ENCODE measurements at places on chromosomes 3 and 15. TPM values are rescaled to one million over a fixed set of nuclear protein-coding genes. Genes with fewer than 3 reads are reported as not detected.
A peak's percentile ranks its signal among the peaks of the same experiment; 100 is the strongest.

DNA sequence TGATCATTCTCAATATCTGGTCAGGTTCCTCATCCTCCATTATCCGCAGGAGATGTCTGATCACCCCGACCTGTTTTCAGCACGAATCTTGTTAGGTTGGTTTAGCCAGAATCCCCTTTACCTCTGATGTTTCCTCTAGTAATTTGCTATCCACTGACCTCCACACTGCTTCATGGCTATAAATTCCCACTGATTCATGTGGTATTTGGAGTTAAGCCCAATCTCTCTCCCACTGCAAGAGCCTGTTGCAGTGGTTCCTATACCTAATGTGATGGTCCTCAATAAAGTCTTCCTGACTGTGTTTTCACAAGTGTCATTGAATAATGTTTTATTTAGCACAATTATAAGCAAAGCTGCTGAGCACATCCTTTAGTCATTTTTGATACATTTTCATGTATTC lies 124.8 kb upstream of the CNTN3 start:
- H3K27ac ChIP-seq = no peak overlapping the region
- H3K4me3 ChIP-seq = no peak overlapping the region
- DNase-seq = no peak
- H3K27me3 ChIP-seq = no peaks in the 10 kb centered on the region
- H3K36me3 ChIP-seq = no peaks in the 10 kb centered on the region
- H3K4me1 ChIP-seq = no peaks in the 10 kb centered on the region

DNA sequence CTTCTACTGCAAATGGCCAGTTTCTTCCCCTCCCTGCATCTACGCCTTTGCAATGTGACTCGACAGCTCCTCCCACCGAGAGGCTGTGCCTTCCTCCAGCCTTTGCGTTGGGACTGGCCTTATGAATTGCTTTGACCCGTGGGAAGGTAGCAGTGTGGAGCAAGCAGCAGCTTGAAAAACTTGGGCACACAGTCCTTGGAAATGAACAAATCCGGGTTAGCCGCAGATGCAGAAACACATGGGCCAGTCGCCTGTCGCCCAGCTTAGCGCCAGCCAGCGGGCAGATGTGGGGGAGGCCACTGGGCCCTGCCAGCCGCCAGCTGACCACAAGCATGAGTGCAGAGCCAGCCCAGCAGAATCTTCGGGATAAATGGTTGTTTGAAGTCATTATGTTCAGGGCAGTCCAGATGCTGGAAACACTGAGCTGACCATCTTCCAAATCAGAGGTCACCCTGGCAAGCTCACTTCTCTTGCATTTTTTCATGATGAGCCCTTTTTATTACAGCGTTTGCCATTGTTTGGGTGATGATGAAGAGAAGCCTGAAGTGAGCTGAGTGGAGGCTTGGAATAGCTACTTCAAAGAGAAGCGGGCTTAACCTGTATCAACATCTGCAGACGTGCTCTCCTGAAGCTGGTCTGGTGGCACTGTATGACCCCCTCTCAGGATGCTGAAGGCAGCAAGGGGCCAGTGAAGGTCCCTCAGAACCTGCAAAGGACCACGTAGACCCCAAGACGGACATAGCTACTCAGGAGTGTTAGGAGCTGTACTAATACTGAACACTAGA lies 9.8 kb downstream of the SELENOS start:
- H3K36me3 ChIP-seq = peaks cover 6% of the 10 kb centered on the region
- no peaks in the 10 kb centered on the region for H3K4me1 ChIP-seq
- H3K27ac ChIP-seq = no peak overlapping the region
- H3K27me3 ChIP-seq = no peaks in the 10 kb centered on the region

- H3K4me1 ChIP-seq = no peaks in the 10 kb centered on the region
- no peak for DNase-seq
- H3K36me3 ChIP-seq = peaks cover 37% of the 10 kb centered on the region
- H3K4me3 ChIP-seq = no peak overlapping the region
- no peaks in the 10 kb centered on the region for H3K27me3 ChIP-seq
These were observed 209.9 kb downstream of the ITPR1 start for GRCh38 chr3:4703054-4703480.

DNA sequence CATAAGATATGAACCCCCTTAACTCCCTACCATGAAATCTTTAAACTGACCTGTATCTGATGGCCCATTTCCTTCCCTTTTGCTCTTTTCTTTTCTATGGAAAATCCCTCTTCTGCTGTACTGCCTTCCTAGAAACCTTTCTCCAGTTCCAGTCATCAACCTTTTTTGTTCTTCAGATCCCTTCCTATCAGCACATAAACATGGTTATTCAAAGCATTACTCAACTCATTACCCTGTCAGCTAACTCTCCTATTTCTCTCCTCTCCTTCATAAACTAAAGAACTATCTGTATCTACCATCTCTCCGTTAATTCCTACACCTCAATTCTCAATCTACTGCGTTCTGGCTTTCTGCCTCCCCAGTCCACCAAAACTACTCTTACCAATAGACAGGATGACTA lies 13.0 kb downstream of the TERC start:
- H3K27me3 ChIP-seq = peaks cover 27% of the 10 kb centered on the region
- H3K36me3 ChIP-seq = no peaks in the 10 kb centered on the region
- H3K4me3 ChIP-seq = no peak overlapping the region
- H3K27ac ChIP-seq = no peak overlapping the region
- H3K4me1 ChIP-seq = peaks cover 10% of the 10 kb centered on the region
- no peak for DNase-seq

Gene OXTR
- total RNA-seq = 0.62 TPM

Gene SPINK8
- not detected for total RNA-seq

- H3K27me3 ChIP-seq = no peaks in the 10 kb centered on the region
- peaks cover 11% of the 10 kb centered on the region for H3K36me3 ChIP-seq
- peaks cover 97% of the 10 kb centered on the region for H3K4me1 ChIP-seq
- no peak for DNase-seq
- peak overlapping the region; percentile 92 for H3K27ac ChIP-seq
These were observed 26.7 kb downstream of the TBC1D2B start for GRCh38 chr15:78050826-78051225.

Gene TIMP4
- total RNA-seq = 0.24 TPM

- no peaks in the 10 kb centered on the region for H3K4me1 ChIP-seq
- DNase-seq = no peak
- no peak overlapping the region for H3K27ac ChIP-seq
- H3K4me3 ChIP-seq = no peak overlapping the region
- no peaks in the 10 kb centered on the region for H3K36me3 ChIP-seq
These were observed 193.9 kb downstream of the TLE3 start for GRCh38 chr15:69903470-69904469.

DNA sequence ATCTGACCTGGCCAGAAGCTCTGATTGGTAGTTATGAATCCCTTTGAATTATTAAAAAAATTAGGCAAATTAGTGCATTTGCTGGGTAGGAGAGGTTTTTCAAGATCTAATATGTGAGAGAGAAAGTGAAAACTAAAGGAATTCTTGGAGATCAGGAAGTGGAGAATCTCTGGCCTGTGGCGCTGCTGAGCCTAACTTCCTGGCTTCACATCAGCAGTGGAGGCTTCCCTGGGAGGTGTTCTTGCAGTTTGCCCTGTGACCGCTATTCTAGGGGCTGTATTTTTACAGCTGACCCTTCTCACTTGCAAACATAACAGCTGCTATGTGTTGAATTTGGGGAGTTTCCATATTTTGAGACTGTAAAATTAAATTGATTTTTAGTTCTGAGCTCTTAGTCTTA lies 166.4 kb downstream of the ATG7 start:
- no peak for DNase-seq
- H3K36me3 ChIP-seq = peaks cover 2% of the 10 kb centered on the region
- no peak overlapping the region for H3K27ac ChIP-seq
- H3K4me3 ChIP-seq = no peak overlapping the region
- no peaks in the 10 kb centered on the region for H3K27me3 ChIP-seq
- no peaks in the 10 kb centered on the region for H3K4me1 ChIP-seq

Gene HDC
- 1.7 TPM for total RNA-seq

GRCh38 chr3:127820221-127820825 lies 2.0 kb downstream of the MGLL start:
- H3K36me3 ChIP-seq = no peaks in the 10 kb centered on the region
- peaks cover 55% of the 10 kb centered on the region for H3K27me3 ChIP-seq
- H3K4me1 ChIP-seq = peaks cover 10% of the 10 kb centered on the region

- H3K4me1 ChIP-seq = no peaks in the 10 kb centered on the region
- H3K4me3 ChIP-seq = no peak overlapping the region
- H3K27me3 ChIP-seq = no peaks in the 10 kb centered on the region
- no peak overlapping the region for H3K27ac ChIP-seq
- no peaks in the 10 kb centered on the region for H3K36me3 ChIP-seq
- DNase-seq = no peak
These were observed 461.4 kb upstream of the ONECUT1 start for GRCh38 chr15:53251523-53251922.

Gene CKMT1B
- total RNA-seq = not detected

Gene CYP1A2
- total RNA-seq = not detected

Gene PATL2
- 52.9 TPM for total RNA-seq

Gene PIF1
- 39.7 TPM for total RNA-seq

- H3K4me1 ChIP-seq = no peaks in the 10 kb centered on the region
- no peak for DNase-seq
- no peaks in the 10 kb centered on the region for H3K36me3 ChIP-seq
- H3K4me3 ChIP-seq = no peak overlapping the region
These were observed 42.2 kb downstream of the KLF15 start for GRCh38 chr3:126314790-126315658.

Gene SEC22A
- total RNA-seq = 22.9 TPM

Gene MME
- not detected for total RNA-seq

GRCh38 chr3:178705925-178706324 lies 169.7 kb downstream of the KCNMB2 start:
- no peaks in the 10 kb centered on the region for H3K4me1 ChIP-seq
- H3K4me3 ChIP-seq = no peak overlapping the region
- no peaks in the 10 kb centered on the region for H3K27me3 ChIP-seq
- DNase-seq = no peak
- no peaks in the 10 kb centered on the region for H3K36me3 ChIP-seq

GRCh38 chr15:64898406-64898805 lies 13.3 kb upstream of the ANKDD1A start:
- H3K4me1 ChIP-seq = peaks cover 64% of the 10 kb centered on the region
- H3K4me3 ChIP-seq = no peak overlapping the region
- H3K36me3 ChIP-seq = peaks cover 12% of the 10 kb centered on the region
- no peaks in the 10 kb centered on the region for H3K27me3 ChIP-seq

DNA sequence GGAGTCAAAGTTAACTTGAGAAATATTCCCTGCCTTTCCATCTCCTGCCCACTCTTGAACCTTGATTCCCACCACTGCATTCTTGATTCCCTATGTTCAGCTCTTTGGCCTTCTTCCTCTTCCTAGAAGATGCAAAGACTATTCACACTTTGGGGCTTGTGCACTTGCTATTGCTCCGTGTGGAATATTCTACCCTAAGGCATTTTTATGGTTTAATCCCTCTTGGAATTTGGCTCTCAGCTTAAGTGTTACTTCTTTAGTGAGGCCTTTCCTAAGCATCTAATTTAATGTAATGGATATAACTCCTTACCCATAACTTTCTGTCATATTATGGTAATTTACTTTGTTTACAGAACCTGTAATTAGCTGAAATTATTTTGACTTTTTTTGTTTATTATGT lies 318.9 kb upstream of the COL8A1 start:
- no peak overlapping the region for H3K4me3 ChIP-seq
- no peak overlapping the region for H3K27ac ChIP-seq
- H3K4me1 ChIP-seq = no peaks in the 10 kb centered on the region
- H3K27me3 ChIP-seq = no peaks in the 10 kb centered on the region
- no peak for DNase-seq
- H3K36me3 ChIP-seq = no peaks in the 10 kb centered on the region

DNA sequence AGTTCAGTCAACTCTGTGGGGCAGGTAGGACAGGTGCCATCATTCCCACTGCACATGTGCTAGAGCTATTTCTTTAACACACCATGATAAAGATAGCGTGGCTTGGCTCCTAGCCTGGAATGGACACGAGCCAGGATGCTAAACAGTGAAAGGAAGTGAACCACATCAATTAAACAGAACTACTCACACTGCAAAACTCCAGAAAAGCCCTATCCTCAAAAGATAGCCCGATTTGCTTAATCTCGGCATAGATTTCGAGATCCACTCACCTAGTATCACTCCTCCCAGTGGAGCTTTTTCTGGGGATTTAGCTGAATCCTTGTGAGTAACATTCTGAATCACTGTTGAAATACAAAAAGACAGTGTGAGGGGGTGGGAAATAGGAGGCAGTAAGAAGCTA lies 118.0 kb downstream of the ABI3BP start:
- DNase-seq = no peak
- H3K4me3 ChIP-seq = no peak overlapping the region
- no peaks in the 10 kb centered on the region for H3K4me1 ChIP-seq
- no peaks in the 10 kb centered on the region for H3K36me3 ChIP-seq
- H3K27ac ChIP-seq = no peak overlapping the region

Gene DAZL
- total RNA-seq = not detected

Gene PCLAF
- total RNA-seq = 70.6 TPM

GRCh38 chr3:143330296-143330868 lies 210.8 kb downstream of the CHST2 start:
- H3K36me3 ChIP-seq = no peaks in the 10 kb centered on the region
- H3K27ac ChIP-seq = no peak overlapping the region
- H3K4me1 ChIP-seq = no peaks in the 10 kb centered on the region
- no peak for DNase-seq

DNA sequence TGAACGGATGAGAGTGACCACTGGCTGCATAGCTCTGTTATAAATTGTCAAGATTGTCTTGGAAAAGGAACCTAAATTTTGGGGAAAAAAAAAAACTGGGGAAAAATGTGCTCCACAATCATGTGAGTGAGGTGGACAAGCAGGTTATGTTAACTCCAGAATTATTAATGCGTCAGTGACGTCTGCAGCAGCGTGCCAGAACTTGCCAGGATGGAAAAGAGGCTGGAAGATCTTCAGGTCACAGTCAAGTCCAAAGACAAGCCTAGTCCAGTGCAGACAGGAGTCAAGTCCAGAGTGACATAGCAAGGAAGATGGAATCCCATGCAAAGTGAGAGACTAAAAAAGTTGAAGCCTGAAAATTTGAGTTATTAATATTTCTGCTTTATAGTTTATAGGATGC lies 140.6 kb downstream of the RYR3 start:
- peaks cover 26% of the 10 kb centered on the region for H3K27me3 ChIP-seq
- no peak overlapping the region for H3K4me3 ChIP-seq
- no peaks in the 10 kb centered on the region for H3K36me3 ChIP-seq
- no peak for DNase-seq
- no peak overlapping the region for H3K27ac ChIP-seq

GRCh38 chr15:69468241-69469121 lies 15.9 kb downstream of the RPLP1 start:
- peaks cover 12% of the 10 kb centered on the region for H3K27me3 ChIP-seq
- H3K4me3 ChIP-seq = peak overlapping the region; percentile 64
- H3K4me1 ChIP-seq = peaks cover 31% of the 10 kb centered on the region
- H3K36me3 ChIP-seq = no peaks in the 10 kb centered on the region
- peak overlapping the region; percentile 48 for H3K27ac ChIP-seq
- peak; percentile 88 for DNase-seq

GRCh38 chr15:33234020-33234461 lies 39.5 kb upstream of the FMN1 start:
- no peak overlapping the region for H3K4me3 ChIP-seq
- H3K27ac ChIP-seq = no peak overlapping the region
- H3K36me3 ChIP-seq = no peaks in the 10 kb centered on the region
- DNase-seq = peak; percentile 11
- H3K27me3 ChIP-seq = peaks cover 20% of the 10 kb centered on the region

Gene ZNF717
- total RNA-seq = 24.3 TPM

GRCh38 chr3:95449841-95450240 lies 1364.6 kb upstream of the EPHA6 start:
- no peaks in the 10 kb centered on the region for H3K27me3 ChIP-seq
- no peak overlapping the region for H3K4me3 ChIP-seq
- H3K27ac ChIP-seq = no peak overlapping the region

Gene ALCAM
- 22.0 TPM for total RNA-seq

GRCh38 chr15:36966708-36967107 lies 133.6 kb downstream of the MEIS2 start:
- no peaks in the 10 kb centered on the region for H3K4me1 ChIP-seq
- H3K36me3 ChIP-seq = no peaks in the 10 kb centered on the region
- H3K27me3 ChIP-seq = peaks cover 7% of the 10 kb centered on the region
- H3K4me3 ChIP-seq = no peak overlapping the region
